ENCODE measurements at places on chromosomes 2 and 18. TPM values are rescaled to one million over a fixed set of nuclear protein-coding genes. Genes with fewer than 3 reads are reported as not detected.

Gene RESP18
- not detected for total RNA-seq

Gene CHMP1B
- 49.7 TPM for total RNA-seq

Gene HIBCH
- total RNA-seq, result 19.2 TPM

Gene RGPD3
- 0.17 TPM for total RNA-seq

Gene SLC5A7
- total RNA-seq, result not detected

Gene CD207
- not detected for total RNA-seq

Gene C2orf66
- 0.26 TPM for total RNA-seq

Gene SLC14A1
- total RNA-seq, result 31.0 TPM

Gene TWIST2
- 118 TPM for total RNA-seq

Gene RAB11FIP5
- 35.0 TPM for total RNA-seq

DNA sequence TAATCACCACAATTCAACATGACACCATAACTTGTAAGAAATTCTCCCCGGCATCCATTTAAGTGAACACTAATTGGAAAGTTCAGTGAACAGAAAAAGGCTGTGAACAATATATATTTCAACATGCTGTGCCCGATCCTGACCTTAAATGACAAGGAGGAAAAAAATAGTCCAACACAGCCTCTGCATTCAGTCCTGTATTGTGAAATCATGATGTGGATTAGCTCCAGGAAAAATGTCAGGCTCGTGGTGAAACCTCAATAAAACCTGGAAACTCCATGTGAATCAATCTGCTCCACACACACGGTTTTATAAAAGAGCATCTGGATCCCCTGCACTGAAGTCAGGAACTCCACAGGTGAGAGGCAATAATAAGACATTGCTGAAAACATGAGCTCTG lies 145.4 kb upstream of the SPOPL start:
- peak; percentile 83 for DNase-seq

- DNase-seq, result no peak
These were observed 27.8 kb downstream of the GALNT14 start for GRCh38 chr2:31110431-31110830.

- DNase-seq, result no peak
These were observed 67.6 kb downstream of the PTPN2 start for GRCh38 chr18:12816451-12816850.

- DNase-seq, result no peak
These were observed 833.0 kb downstream of the TMEM182 start for GRCh38 chr2:103594823-103595222.

GRCh38 chr2:172623249-172623965 lies 67.5 kb downstream of the PDK1 start:
- DNase-seq, result peak; percentile 88

DNA sequence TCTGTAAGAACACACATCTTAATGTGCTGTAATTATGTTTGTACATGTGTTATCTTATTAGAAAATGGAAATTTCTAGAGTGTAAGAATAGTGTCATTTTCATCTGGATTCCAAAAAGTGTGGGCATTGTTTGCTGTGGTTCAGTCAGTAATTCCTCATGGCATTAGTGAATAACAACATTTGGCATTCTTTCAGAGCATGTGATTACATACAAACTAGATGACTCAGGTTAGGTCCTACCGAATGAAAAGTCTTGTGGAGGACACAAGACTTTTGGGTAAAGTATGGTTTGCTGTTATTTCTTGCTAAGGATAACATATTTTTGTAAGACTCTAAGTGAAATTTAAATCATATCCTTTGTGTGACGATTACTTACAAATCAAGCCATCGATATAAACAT lies 593.1 kb upstream of the NRXN1 start:
- DNase-seq, result peak; percentile 11

DNA sequence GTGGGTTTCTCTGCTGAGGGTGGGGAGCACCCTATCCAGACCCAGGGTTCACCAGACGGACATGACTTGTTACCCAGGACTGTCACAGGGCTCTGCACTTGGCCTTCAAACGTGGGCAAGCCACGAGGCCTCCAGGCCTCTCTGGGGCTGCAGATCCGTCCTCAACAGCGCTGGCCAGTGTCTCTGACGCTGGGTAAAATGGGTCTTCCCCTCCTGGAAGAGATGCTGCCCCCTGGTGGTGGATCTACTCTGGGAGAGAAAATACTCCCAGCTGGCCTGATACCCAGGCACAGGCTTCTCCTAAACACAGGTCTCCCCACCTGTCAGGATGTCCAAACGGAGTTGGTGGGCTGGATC lies 3.7 kb downstream of the GPR17 start:
- peak; percentile 82 for DNase-seq

DNA sequence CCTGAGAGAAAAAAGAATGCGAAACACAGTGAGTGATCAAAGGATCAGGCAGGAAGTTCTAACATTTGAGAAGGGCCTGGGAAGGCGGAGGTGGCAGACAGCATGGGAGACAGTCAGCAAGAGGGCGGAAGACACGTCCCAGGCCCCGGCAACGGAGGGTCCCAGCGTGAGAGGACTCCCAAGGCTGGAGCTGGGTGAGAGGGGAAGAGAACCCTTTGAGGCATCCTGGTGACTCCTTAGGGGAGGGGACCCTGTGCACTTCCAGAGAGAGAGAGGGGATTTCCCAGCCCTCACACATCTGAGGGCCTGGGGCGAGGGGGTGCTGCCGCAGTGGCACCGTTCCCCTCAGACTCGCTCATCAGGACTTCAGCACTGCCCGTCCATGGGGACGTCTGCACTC lies 133.4 kb downstream of the RTP5 start:
- no peak for DNase-seq

DNA sequence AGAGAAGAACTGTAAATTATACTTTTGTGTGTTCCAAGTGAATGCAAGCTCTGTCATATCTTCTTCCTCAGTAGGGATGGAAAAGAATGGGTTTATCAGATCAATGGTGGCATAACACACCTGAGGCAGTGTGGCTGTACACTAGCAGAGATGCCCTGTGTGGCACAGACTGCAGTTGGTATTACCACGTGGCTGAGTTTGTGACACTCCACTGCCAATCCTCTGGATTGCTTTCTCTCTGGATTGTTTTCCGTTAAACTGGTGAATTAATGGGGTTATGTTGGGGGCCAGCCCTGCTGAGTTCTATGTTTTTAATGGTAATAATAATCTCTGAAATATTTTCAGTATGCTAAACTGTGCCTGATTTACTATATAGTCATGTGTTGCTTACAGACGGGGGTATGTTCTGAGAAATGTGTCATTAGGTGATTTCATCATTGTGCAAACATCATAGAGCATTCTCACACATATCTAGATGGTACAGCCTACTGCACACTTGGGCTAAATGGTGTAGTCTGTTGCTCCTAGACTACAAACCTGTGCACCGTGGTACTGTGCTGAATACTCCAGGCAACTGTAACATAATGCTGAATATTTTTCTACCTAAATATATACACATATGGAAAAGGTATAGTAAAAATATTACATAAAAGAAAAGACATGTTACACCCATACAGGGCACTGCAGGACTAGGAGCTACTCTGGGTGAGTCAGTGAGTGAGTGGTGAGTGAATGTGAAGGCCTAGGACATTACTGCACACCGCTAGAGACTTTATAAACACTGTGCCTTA lies 84.7 kb upstream of the ST6GAL2 start:
- peak; percentile 45 for DNase-seq

DNA sequence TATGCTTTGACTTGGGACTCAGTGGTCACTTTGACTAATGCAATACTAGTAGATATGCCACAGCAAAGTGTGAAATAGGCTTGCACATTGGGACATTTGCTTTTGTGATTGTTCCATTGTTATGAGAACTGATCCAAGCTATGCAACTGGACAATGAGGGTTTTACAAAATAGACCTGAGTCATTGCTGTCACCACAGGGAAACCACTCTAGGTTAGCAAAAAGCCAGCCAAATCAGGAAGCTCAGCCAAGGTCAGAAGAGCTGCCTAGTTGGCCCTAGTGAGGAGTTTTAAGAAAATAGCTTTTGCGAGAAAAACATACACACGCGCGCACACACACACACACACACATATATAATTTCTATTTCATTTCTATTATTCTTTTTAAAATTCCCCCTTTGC lies 452.4 kb upstream of the CDH7 start:
- DNase-seq, result no peak

- no peak for DNase-seq
These were observed 243.5 kb downstream of the CDH7 start for GRCh38 chr18:65994302-65994701.

DNA sequence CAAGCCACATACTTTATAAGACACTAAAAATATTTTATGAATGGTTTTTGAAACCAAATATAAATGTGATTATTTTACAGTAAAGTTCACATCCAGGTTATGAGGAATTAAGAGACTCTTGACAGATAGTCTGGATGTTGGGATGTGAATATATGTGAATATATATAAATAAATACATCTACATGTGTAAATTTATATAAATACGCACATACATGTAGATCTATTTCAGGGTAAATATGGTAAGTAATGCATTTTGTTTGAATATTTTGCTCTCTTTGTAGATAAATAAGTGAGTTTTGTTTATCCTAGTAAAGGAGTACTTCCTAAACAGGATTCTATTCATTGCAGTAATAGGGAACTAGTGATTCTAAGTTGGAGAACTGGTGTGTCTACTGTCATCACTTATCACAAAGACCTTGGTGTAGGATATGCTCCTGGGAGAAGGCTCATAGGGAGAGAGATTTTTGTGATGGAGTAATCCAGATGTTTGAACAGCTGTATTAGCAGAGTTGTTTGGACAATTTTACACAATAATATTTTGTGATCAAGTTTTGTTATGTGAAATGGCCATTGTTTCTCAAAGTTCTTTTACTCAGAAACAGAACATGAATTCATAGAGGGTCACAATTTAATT lies 60.2 kb upstream of the NT5C1B start:
- no peak for DNase-seq

DNA sequence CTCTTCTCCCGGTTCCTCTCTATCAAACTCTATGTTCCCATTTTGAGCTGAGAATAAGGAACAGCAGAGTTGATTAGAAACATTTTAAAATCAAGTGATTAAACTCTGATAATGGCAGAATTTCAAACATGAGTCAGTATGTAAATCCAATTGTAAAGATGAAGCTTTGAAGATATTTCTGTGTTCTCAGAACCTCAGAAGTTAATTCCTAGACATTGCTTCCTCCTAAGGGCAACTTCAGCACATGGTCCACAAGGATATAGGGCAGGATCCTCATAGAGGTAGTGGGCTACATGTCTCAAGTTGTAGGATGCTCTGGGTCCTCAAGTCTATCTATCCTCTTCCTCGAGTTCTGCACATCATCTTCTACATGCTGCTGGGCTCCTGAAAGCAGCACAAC lies 46.3 kb downstream of the QPCT start:
- no peak for DNase-seq

DNA sequence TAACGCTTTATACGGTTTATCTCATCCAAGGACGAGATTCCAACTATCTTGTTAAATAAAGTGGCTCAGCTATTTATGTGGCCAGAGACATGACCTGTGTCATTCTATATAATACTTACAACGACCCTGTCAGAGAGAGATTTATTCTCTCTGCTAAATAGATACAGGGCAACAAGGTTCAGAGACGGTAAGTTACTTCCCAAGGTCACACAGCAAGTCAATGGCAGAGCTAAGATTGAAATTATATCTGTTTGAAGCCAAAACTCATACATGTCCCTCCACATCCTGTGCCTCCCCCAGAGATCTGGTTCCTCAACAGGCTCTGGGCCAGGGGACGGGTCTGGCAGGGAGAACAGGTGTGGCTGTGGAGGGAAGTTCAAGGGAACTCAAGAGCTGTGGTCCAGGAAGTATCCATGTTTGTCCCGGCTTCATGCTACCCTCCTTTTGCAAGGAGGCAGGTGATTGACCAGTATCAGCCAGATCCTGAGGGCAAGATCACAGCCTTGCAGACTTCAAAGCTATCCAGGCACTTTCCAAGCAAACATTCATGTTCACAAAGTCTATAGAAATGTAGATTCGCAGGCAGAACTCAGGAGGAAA lies 99.8 kb downstream of the CAPN13 start:
- no peak for DNase-seq

DNA sequence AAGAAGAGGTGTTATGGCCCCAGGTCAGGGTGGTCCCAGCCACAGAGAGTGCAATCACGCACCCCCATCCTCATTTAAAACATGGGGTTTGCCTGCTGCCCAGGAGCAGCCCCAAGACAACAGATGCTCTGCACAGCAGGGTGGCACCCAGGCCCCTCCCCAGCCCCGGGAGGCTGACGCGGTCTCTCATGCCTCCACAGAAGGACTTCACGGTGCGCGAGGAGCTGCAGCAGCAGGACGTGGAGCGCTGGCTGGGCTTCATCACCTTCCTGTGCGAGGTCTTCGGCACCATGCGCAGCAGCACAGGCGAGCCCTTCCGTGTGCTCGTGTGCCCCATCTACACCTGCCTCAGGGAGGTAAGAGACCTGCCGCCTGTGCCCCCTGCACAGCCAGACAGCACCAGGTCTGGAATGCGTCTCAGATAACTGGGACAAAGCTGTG lies 133.7 kb downstream of the SMAD7 start:
- no peak for DNase-seq

GRCh38 chr2:70330476-70330875 lies 28.6 kb upstream of the FAM136A start:
- no peak for DNase-seq

- DNase-seq, result peak; percentile 88
These were observed 53.9 kb downstream of the DYNC1I2 start for GRCh38 chr2:171741189-171741588.

DNA sequence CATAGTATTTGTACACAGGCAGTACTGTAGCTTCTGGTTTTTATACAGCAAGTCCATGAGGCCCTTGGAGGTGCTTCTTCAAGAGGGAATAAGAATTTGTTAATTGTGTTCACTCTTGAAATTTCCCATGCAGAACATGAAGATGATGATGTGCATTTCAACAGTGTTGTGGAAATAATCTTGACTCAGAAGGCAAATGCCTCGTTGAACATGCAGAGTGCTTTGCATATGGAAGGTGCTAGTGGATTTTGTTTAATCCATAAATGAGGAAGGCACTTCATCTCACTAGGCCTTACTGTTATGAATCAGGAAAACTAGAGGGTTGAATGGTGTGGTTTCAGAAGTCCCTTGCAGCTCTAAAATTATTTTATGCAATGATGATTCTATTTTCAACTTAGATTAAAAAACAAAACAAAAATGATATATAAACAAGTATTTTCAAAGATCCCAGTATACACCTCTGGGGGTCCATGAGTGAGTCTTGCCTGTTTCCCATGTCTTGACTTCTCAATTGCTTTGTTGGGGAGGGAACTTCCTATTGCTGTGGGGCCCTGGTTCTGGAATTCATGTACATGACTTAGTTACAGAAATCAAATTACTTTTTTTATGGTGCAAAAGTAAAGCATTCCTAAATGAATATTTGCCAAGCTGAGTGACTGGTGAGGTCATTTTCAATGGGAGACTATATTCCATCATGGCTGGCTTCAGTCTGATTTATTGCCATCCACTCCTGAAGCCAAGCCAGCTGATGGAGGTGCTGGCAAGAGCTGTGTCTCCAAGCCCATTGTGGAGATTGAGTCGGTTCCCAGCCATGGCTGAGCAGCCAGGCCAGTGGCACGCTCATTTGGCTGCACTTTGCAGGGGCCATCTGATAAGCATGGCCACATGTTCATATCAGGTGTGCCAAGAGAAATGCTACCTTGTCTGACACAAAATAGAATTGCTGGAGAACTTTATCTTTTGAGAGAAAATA lies 56.5 kb downstream of the MGAT5 start:
- DNase-seq, result peak; percentile 53

Measured in fibroblast of lung (primary cell).